ENCODE measurements at places on chromosomes 4 and X.
A peak's percentile ranks its signal among the peaks of the same experiment; 100 is the strongest.

DNA sequence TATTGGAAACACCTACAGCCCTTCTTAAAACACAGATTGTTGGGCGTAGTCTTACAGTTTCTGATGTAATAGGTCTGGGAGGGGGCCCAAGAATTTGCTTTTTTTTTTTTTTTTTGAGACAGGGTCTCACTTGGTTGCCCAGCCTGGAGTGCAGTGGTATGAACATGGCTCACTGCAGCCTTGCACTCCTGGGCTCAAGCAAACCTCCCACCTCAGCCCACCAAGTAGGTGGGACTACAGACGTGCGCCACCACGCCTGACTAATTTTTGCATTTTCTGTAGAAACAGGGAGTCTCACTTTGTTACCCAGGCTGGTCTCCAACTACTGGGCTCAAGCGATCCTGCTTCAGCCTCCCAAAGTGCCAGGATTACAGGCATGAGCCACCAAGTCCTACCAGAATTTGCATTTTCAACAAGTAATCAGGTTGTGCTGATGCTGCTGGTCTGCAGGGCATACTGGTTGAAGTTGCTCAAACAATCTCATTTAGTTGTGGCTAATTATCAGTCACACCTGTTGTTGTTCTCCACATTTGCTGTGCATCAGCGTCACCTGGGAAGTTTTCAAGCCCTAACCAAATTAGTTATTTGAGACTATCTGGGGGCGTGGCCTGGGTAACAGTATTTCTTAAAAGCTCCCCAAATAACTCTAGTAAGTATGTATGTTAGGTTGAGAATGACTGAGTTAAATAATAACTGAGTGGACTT, 14.0 kb downstream of the TMEM154 start:
- DNase-seq: no peak

DNA sequence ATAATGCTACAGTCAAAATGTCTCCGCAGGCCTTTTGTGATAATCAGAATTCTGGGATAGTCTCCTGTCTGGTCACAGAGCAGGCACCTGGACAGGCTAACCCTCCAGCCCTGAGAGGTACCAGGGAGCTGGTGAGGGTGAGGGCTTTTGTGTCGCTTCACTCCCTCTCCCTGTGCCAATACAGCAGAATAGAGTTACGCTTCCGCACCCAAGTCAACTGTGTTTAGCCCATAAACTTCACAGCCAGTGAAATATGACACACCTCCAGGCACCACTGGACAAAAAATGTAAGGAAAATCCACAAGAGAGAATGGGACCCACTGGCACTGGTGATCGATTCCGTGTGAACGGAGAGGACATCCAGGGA, 1.3 kb downstream of the GAK start:
- no peak for DNase-seq

GRCh38 chr4:125486351-125486750, 171.6 kb downstream of the FAT4 start:
- no peak for DNase-seq

GRCh38 chr4:181503687-181504390, 739.4 kb upstream of the TENM3 start:
- DNase-seq: no peak

DNA sequence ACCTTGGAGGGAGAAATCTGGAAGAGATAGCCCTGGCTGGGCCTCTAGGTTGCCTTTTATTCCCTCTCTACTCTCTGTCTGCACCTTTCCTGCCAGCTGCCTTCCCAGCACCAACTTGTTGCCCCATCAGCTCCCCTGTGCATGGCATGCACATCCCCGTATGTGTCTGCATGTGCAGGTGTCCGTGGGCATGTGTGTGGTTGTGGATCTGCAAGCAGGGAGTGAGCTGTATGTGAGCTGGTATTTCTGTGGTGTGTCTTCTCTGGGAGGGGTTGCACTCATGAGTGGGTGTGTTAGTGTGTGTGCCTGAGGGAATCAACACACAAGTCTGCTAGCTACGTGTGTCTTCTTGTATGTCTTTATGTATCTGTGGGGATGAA, 9.9 kb downstream of the L1CAM start:
- DNase-seq: no peak

GRCh38 chrX:116290359-116290758, 119.8 kb downstream of the AGTR2 start:
- no peak for DNase-seq

- DNase-seq: no peak
These were observed 33.0 kb downstream of the TACC3 start for GRCh38 chr4:1754336-1754735.

GRCh38 chr4:153622778-153623240, 61.3 kb upstream of the TLR2 start:
- DNase-seq: no peak

DNA sequence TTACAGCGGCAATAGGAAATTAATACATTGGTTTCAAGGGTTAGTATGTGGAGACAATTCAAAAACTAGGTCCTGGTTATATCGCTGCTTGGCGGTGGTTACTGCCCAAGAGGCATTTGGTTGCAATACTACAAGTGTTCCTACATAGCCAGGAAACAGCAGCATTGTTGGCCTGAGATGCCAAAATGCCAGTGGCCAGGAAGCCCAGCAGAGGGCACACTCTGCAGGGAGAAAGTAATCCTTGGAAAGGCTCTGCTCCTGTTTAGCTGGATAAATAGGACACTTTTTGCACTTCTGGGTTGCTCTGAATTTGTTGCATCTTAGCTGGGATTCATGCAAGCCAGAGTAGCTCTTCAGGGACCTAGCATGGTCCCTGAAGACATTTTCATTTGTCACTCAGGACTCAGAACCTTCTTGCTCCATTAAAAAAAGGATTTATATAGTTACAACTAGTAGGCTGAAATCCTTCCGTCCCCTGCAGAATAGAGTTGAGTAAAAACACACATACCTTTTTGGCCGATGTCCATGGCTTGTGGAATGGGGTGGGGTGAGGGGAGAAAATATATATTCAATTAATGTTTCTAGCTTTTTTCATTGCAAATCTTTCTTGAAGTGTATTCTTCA, 8.1 kb upstream of the GPR119 start:
- DNase-seq: peak; percentile 19

DNA sequence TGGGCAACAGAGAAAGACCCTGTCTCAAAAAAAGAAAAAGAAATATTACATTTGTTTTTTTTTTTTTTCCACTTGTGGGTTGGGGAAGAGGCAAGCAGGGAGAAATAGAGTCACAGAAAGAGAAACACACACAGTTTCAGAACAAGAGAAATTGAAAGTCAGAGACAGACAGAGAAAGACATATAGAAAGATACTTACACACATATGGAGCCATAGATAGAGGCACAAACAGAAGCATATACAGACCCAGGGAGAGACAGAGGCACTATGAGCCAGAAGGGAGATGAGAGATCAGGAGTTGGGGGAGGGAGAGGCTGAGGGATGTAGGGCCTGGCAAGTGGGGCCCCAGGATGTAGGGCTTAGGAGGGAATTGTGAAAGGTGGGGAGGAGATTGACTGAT, 55.2 kb upstream of the GIMD1 start:
- no peak for DNase-seq

GRCh38 chr4:37437163-37437562, 192.6 kb downstream of the NWD2 start:
- DNase-seq: no peak

GRCh38 chr4:111883557-111883999, 261.7 kb upstream of the FAM241A start:
- peak; percentile 3 for DNase-seq

GRCh38 chr4:77820649-77821561, 1.7 kb upstream of the CNOT6L start:
- no peak for DNase-seq

DNA sequence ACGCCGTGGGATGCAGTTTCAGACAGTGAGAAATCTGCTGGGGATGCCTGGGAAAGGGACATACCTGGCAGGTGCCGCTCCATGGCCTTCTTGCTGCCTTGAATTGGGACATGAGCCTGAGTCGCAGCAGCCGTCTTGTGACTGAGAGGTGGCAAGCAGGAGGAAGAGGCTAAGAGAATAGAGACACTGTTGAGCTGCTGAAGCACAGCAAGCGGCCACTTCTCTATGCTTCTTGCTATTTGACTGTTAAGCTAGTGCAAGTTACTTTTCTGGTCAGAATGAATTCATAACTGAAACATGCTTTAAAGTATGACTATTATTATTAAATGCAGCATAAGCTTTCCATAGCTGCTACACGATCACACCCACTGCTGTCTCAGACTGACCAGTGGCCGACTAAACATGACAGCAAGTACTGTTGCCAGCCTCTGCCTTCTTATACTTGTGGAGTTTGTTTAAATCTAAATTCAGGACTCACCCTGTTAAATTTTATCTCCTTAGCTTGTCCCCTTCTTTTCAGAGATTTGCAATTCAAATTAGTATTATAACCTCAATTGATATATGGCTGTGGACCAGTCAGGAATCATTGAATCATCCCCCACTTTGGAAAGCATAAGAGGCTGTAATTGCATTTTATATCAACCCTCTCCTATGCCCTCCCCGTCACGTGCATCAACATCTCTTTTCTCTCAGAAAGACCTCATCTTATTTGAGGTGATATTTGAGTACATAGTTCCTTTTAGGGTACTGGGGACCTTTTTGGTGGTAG, 24.8 kb upstream of the ACSL1 start:
- no peak for DNase-seq

DNA sequence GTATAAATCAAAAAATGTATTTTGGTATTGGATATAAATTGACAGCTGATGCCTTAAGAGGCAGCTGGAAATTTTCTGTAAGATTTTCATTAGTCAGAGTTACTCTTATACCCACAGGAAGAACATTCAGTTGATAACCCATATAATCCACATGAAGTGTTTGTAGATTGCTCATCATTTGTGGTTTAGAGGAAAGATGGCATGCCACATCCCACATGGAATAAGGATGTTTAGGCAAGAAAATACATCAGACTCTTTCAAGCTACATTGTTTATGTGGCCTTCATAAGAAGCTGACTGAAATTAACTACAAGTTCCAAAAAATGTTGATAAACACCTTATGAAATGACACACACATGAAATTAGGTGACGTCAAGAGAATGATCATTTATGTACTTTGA, 56.6 kb downstream of the AREG start:
- peak; percentile 30 for DNase-seq

DNA sequence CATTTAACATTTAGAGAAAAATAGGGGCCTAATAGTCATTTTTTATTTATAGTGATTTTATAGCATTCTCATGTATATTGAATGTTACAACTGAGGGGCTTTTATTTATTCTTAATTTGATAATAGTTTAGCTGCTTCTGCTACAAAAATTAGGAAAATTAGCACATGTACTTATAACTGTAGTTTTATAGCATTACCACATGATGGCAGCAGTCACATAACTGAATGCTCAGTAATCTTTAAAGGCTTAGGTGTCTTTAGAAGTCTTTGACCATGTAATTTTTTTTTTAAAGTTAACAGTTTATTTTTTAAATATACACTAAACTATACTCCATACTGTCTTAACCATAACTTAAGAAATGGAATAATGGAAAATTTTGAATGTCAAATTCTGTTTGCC, 136.6 kb downstream of the STAG2 start:
- DNase-seq: peak; percentile 7

DNA sequence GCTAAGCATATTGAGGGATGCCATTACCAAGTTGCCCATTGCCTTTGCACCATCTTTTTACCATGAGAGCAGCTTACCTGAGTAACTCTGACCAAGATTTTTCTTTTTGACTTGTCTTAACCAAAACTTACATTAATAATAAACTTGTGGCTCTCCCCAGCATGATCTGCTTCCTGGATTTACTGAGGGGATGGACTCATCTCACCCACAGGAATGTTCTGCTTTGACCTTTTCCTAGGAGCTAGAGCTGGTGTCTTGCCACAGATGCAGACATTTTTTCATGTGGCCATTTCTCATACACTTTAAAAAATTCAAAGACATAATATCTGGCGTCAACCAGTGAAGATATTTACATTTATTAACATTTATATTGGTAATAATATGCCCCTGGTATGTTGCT, 79.2 kb upstream of the EFHC2 start:
- no peak for DNase-seq

GRCh38 chr4:124854968-124855367, 142.4 kb upstream of the ANKRD50 start:
- no peak for DNase-seq

DNA sequence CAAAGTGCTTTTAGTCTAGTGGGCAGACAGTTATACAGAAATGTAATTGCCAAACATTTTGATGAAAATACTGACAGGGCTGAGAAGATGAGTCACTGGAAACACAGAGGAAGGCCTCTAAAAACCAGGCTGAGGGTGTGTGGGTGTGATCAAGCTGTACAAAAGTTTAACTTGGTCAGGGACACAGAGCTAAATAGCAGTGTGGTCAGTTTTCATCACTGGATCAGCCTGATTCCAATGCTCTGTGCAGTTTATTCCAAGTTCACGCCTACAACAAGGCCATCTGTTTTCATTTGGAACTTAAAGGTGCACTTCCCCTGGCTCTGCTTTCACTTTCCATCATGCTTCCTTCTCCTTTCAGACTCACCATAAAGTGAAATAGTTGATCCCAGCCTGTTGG, 10.6 kb downstream of the CENPVL3 start:
- no peak for DNase-seq

GRCh38 chrX:103404231-103405008, 28.1 kb downstream of the BEX3 start:
- peak; percentile 27 for DNase-seq

DNA sequence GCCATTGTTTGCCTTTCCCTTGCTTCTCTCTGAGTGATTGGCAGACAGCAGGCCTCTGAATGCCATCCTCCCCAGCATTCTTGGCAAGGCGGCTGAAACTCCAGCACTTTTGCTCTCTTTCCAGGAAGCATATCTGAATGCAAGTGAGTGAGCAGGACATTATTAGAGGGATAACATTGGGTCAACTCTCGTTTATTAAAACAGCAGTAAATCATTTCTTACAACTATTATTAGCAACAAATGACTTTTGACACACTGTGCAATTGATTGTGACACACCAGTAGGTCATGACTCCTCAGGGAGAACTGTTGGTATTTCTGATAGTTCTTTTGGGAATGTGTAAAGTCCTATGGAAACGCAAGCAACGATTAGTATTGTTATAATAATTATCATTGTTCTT, 103.8 kb downstream of the EFNB1 start:
- DNase-seq: no peak

- DNase-seq: no peak
These were observed 132.5 kb upstream of the ZCCHC13 start for GRCh38 chrX:74171465-74171864.

GRCh38 chr4:142581881-142582280, 264.2 kb downstream of the INPP4B start:
- no peak for DNase-seq

- no peak for DNase-seq
These were observed 92.3 kb downstream of the BCOR start for GRCh38 chrX:40005292-40006011.

- no peak for DNase-seq
These were observed 70.3 kb downstream of the RAB28 start for GRCh38 chr4:13413729-13414437.

GRCh38 chr4:140057701-140058100, 96.3 kb downstream of the MAML3 start:
- no peak for DNase-seq

- DNase-seq: no peak
These were observed 78.3 kb downstream of the CRLF2 start for GRCh38 chrX:1134156-1134555.
